Gastrocnemius medialis (tissue), 4 donors: ENCODE measurements at places on chromosomes 2 and 18.

DNA sequence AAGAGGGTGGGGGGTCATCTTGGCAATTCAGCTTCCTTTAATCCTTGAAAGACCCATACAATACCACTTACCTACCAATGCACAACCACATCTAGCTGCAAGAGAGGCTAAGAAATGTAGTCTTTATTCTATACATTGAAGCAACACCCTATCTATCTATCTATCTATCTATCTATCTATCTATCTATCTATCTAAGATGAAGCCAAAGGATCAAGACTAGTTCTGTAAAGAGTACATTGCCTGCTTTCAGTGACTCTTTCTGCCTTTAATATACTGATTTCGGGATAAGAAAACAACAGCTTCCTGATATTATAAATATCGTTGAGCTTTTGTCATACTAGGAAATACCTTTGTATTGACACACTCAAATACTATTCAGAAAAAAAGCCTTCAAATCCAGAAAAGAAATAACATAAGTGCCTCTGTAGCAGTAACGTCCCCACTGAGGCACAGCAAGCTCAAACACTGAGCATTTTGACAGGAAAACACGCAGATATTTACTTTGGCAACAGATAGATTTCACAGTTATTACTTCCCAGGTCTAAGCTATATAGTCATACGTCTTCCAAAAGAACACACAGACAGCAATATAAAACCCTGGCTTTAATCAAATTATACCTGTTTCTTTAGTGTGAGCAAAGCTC is 139.4 kb upstream of the SERTAD2 start:
- no peak for DNase-seq

- DNase-seq: no peak
Observed at GRCh38 chr2:206657087-206657486, 14.8 kb downstream of the FAM237A start.

DNA sequence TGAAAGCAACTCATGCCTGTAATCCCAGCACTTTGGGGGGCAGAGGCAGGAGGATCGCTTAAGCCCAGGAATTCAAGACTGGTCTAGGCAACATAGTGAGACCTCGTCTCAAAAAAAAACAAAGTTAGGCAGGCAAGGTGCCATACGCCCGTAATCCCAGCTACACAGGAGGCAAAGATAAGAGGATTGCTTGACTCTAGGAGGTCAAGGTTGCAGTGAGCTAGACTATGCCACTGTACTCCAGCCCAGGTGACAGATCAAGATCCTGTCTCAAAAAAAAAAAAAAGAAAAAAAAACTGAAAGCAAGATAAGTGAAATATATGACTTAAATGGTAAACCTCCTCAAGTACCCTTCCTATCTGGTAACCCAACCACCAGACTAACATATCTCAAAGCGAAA is 59.8 kb downstream of the USP34 start:
- no peak for DNase-seq

GRCh38 chr2:209381091-209381490 is 42.8 kb upstream of the MAP2 start:
- DNase-seq: no peak

GRCh38 chr2:18749912-18750526 is 160.7 kb upstream of the NT5C1B start:
- no peak for DNase-seq
